ENCODE measurements at places on chromosomes 5 and 9. TPM values are rescaled to one million over a fixed set of nuclear protein-coding genes. Genes with fewer than 3 reads are reported as not detected.

Gene PCDHAC2
- polyA plus RNA-seq: 0.53 TPM

Gene MGAT1
- polyA plus RNA-seq: 89.1 TPM

Gene GPX8
- polyA plus RNA-seq: 65.4 TPM

Gene SPATA6L
- 2.5 TPM for polyA plus RNA-seq

Gene BAAT
- 0.47 TPM for polyA plus RNA-seq

Gene AIF1L
- polyA plus RNA-seq: 395 TPM

Gene PDE6A
- 0.14 TPM for polyA plus RNA-seq

Gene NIPAL4
- 0.45 TPM for polyA plus RNA-seq

Gene SLC4A9
- polyA plus RNA-seq: 22.9 TPM

Gene PDLIM7
- polyA plus RNA-seq: 117 TPM

Gene SARDH
- polyA plus RNA-seq: 12.9 TPM

Gene SMIM33
- not detected for polyA plus RNA-seq

Gene GABBR2
- polyA plus RNA-seq: 4.3 TPM

Gene DEPDC1B
- 29.5 TPM for polyA plus RNA-seq

Gene IFNA13
- not detected for polyA plus RNA-seq

Gene SMC2
- polyA plus RNA-seq: 43.3 TPM

Gene MED22
- 33.4 TPM for polyA plus RNA-seq

Gene MYO10
- 38.8 TPM for polyA plus RNA-seq

Gene APBA1
- polyA plus RNA-seq: 16.6 TPM

Gene ISL1
- not detected for polyA plus RNA-seq

Gene KIAA0825
- polyA plus RNA-seq: 3.7 TPM

Gene PELO
- 27.9 TPM for polyA plus RNA-seq

Gene CEP72
- polyA plus RNA-seq: 8.6 TPM

Gene TAF11L10
- not detected for polyA plus RNA-seq

Gene UBE2QL1
- polyA plus RNA-seq: 0.82 TPM

Gene C9orf50
- polyA plus RNA-seq: 1.2 TPM

Gene LRRC19
- 14.0 TPM for polyA plus RNA-seq

Gene ANKRD34B
- polyA plus RNA-seq: 0.26 TPM

Gene GPR151
- not detected for polyA plus RNA-seq

Gene TLE4
- polyA plus RNA-seq: 61.1 TPM

Gene CER1
- 1.1 TPM for polyA plus RNA-seq

Gene PCDHB10
- polyA plus RNA-seq: 4.9 TPM

Gene CTXN3
- polyA plus RNA-seq: 0.09 TPM

Gene HSDL2
- polyA plus RNA-seq: 115 TPM

Gene SLC36A2
- 16.0 TPM for polyA plus RNA-seq

Gene CCDC69
- polyA plus RNA-seq: 5.5 TPM

Gene TIMD4
- 0.16 TPM for polyA plus RNA-seq

Gene PPP3R2
- polyA plus RNA-seq: 0.10 TPM

Gene PTGES2
- 57.9 TPM for polyA plus RNA-seq

Gene TMEM232
- polyA plus RNA-seq: 8.5 TPM

Gene FAM153A
- 0.12 TPM for polyA plus RNA-seq

Gene NMUR2
- polyA plus RNA-seq: not detected

Gene CDC20B
- polyA plus RNA-seq: 0.71 TPM

Gene WDR31
- polyA plus RNA-seq: 5.0 TPM

Gene PDCD1LG2
- polyA plus RNA-seq: 0.12 TPM

Gene PTGDS
- 87.8 TPM for polyA plus RNA-seq

Gene FOXD4L5
- polyA plus RNA-seq: 0.11 TPM

Gene SHOC1
- 0.61 TPM for polyA plus RNA-seq

Gene CDX1
- 0.89 TPM for polyA plus RNA-seq

Gene SV2C
- polyA plus RNA-seq: 0.13 TPM

Gene IRX1
- 53.8 TPM for polyA plus RNA-seq

Gene PRSS3
- 2.9 TPM for polyA plus RNA-seq

Gene FOXD4L6
- not detected for polyA plus RNA-seq

All from renal pelvis (tissue), 12 donors.